ENCODE measurements at places on chromosomes 4 and X.

- DNase-seq, result no peak
These were observed 135.4 kb downstream of the ASMT start for GRCh38 chrX:1750267-1750666.

- no peak for DNase-seq
These were observed 34.1 kb downstream of the ANXA3 start for GRCh38 chr4:78585633-78586032.

DNA sequence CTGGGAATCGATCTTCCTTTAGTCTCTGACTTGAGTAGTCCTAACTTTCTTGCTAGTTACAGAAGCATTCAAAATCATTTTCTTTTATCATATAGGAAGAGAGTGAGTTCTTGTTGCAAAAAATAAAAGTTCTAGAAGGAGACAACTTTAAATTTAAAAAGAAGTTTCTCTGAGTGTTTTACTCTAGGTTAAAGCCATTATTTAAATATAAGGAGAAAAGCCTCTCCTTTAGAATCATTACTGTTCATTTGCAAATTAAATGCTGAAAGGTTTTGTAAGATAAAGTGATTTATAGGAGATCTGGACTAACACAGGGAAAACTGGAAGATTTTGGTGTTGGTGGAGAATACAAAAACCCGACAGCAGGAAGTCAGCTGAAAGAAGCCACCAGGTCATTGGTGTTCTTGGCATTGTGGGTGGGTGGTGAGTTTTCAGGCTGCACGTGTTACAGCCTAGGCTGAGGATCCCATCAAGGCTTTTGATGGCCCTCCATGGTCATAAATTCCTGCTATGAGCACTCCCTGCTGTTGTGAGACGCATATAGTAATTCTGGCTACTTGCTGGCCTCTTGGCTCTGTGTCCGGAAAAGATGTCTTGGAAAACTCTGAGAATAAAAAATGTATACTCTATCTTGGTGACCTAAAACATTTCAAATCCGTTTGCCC lies 81.6 kb downstream of the GPAT3 start:
- no peak for DNase-seq

DNA sequence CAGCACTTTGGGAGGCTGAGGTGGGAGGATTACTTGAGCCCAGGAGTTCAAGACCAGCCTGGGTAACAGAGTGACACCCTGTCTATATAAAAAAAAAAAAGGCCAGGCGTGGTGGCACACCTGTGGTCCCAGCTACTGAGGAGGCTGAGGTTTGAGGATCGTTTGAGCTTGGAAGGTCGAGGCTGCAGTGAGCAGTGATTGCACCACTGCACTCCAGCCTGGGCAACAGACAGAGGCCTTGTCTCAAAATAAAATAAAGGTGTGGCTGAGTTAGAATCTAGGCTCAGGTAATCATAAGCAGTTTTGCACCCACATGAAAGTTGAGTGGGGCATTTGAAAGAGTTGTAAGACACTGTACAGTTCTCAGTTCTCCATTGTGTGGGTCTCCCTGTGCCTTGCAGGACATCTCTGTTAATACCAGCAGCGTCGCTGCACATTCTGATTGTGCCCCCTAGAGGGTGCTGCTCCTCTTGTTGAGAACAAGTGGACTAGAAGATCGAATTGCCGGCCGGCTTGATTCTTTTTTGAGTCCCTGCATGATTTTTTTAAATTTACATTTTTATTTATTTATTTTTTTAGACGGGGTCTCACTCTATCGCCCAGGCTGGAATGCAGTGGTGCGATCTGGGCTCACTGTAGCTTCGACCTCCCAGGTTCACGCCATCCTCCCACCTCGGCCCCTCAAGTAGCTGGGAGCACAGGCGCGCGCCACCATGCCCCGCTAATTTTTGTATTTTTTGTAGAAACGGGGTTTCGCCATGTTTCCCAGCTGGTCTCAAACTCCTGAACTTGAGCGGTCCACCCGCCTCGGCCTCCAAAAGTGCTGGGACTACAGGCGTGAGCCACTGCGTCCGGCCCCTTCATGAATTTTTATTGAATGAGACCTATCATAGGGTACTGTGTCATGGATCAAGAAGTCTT lies 73.6 kb upstream of the RBMX start:
- DNase-seq, result peak; percentile 58

GRCh38 chr4:185847352-185848097 lies 35.5 kb upstream of the SORBS2 start:
- DNase-seq, result no peak

DNA sequence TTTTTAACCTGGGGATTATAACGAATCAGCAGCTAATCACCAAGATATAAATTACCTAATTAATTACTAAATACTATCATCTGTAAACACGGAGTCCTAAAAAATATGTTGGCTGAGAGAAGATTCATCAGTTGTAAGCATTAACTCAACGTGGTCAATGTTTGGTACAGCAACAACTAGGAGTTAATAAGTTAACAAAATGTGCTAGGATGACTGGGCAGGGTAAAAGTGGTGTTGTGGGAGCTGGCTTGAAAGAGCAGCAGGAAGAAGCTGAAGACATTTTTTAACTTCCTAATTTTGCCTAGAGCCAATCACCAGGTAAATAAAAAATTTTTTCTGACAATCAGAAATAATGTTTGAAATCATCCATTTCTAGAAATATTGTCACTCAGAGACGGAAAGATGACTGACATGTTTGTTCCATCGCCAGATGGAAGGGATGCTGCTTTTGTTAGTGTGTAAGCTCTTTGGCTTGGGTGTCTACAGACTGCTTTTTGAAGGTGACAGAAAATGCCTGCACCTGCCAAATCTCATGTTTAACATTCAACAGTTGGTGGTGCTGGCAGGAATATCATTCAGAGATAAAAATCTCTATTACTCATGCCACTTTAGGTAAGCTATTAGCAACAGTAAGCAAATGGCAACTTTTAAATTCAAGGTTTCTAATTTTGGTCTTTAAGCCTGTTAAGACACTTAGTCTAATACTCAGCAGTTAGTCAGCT lies 1126.9 kb downstream of the STPG2 start:
- DNase-seq, result no peak

DNA sequence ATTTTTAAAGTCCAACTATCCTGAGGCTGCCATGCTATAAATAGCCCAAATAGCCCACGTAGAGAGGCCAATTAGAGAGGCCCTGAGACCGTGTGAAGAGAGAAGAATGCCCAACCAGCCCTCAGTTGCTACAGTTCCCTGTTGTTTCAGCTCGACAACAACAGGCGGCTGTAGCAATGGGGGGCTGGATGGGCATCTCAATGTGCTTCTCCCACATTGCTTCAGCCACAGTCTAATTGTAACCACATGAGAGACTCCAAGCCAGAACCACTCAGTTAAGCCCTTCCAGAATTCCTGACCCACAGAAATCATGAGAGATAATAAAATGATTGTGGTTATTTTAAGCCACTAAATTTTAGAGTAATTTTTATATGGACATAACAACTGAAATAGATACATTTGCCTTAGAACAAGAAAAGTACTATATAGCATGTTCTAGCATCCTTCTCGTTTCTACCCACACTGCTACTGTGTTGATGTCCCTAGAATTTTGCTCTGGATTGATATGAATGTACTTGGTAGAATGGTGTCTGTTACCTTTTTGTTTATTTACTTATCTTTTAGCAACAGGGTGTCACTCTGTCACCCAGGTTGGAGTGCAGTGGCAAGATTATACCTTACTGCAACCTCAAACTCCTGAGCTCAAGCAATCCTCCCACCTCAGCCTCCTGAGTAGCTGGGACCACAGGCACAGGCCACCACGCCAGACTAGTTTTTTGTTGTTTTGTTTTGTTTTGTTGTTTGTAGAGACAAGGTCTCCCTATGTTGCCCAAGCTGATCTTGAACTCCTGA lies 436.4 kb downstream of the BCOR start:
- DNase-seq, result no peak

- no peak for DNase-seq
These were observed 138.9 kb downstream of the NPNT start for GRCh38 chr4:106034220-106034619.

DNA sequence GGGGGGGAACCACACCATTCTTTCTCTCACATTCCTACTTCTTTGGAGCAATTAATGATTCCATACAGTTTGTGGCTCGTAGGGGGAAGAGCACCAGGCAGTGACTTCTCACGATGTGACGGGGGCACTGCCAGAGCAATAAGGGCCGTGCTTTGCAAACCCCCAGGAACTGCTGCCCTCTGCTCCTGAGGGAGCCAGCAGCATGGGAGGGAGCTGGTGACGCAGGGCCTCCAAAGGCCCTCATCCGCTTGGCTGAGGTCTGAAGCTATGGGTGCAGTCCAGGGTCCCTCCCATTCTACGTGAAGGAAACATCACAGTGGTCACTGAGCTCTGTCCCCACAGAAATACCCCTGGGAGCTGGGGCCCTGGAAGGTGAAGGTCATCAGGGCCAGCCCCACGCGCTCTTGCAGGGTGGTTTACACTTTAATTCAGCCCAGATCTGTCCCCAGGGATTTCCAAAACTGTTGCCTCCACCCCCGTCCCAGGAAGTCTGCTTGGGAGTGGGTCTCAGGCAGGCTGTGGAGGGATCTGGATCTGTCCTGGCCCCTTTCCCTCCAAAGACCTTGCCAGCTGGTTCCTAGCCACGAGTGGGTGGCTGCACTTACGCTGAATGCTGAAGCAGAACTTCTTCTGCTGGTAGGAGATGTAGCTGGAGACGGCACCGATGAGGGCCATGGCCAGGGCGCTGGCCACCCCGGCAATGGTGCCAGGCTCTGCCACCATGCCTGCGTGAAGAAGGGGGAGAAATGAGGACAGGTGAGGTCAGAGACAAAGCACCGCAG lies 82.6 kb downstream of the MTMR1 start:
- no peak for DNase-seq

Data from CD8-positive, alpha-beta T cell (primary cell).